ENCODE measurements at places on chromosomes 11 and 22.
A peak's percentile ranks its signal among the peaks of the same experiment; 100 is the strongest.

DNA sequence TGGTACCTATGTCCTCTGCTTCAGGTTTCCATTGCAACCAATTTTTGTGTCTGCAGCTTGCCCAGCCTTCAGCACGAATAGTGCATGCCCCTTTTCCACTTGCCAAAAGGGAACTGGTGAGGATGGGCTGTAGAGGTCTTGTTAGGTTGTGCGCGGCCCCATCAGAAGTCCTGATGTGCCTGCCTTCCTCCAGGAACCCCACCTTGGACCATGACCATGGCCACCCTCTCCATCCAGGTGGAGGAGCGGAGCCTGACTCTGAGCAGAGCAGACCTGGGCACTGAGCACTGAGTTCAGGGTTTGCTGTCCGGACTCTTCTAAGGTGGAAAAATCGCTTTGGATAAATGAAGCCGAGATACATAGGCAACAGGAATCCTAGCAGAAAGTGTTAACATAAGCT, 6.9 kb downstream of the GLB1L2 start:
- no peak for DNase-seq

DNA sequence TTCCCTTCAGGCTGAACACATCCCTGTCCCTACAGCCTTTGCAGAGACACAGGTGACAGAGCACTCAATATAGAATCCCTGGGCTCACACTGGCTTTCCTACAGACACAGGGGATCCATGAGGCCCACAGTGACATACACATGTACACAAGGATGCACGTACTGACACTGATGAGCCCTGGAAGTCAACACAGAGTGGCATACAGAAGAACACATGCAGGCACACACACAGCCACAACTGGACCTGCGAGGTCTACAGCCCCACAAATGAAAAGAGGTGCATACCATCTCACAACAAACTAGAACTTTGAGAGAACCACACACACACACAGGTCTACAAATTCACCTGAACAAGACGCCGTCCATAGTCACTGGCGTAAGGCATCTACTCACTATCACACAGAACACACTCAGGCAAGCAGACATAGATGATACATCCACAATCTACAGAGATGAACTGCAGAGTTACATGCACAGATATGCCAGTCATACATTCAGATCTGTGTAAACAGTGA, 3.5 kb upstream of the ZNF74 start:
- DNase-seq = no peak

DNA sequence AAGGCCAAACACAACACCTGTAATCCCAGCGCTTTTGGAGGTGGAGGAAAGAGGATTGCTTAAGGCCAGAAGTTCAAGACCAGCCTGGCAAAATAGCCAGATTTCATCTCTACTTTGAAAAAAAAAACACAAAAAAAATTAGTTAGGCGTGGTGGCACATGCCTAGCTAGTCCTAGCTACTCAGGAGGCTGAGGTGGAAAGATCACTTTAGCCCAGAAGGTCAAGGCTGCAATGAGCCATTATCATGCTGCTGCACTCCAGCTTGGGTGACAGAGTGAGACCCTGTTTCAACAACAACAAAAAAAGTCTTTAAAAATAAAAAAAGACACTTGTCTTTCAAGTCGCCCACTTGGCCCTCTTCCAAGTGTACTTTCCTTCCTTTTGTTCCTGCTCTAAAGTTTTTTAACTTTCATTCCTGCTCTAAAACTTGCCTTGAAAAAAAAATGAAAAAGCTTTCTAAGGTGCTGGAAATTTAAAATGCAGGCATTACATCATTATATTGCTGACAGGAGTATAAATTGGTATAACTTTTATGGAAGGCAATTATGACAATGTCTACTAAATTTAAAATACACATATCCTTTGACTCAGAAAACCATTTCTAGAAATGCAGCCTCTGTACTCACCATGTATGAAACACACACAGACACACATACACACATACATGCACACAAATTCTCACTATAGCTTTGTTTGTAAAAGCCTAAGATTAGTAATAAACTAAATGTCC, 12.7 kb downstream of the LIPT2 start:
- DNase-seq = no peak

DNA sequence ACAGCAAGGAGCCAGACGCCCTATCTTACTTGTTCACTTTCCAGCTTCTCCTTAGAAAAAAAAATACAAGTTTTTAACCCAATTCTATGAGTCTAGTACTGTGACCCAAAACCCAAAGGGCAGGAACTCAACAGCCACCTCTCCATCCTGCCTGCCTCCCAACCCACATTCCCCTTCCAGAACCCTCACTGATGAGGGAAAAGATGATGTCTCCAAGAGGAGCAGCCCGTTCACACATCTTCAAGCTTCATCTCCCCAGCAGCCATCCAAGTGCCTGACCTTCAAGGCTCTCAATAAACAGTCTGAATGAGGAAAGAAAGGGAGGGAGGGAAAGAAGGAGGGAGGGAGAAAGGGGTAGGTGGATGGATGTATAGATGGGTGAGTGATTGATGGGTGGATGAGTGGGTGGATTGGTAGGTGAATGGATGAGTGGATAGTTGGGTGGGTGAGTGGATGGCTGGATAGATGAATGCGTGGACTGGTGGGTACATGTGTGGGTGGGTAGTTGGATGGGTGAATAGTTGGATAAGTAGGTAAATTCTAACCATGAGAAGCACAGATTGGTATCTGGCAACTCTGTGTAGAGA, 50.4 kb downstream of the IGLL5 start:
- DNase-seq = no peak

GRCh38 chr11:1570896-1571759, 943 bp downstream of the DUSP8 start:
- DNase-seq = no peak

DNA sequence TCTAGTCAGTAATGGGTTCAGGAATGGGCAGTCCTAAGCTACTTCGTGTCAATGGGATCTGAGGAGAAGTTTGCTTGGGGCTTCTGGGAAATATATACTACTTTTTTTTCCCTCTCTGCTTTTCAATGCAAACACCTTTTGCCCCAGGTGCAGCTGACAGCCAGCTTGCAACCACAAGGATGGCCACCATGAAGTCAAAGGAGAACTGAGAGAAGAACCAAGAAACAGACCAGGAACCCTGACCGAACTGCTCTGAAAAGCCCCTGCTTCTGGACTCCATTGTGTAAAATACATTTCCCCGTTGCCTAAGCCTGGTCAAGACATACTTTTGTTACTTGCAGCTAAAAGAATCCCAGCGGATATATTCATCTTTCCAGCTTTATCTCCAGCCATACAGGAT, 20.1 kb upstream of the CD44 start:
- DNase-seq = no peak

- no peak for DNase-seq
Observed at GRCh38 chr11:967995-968751, 42.5 kb downstream of the AP2A2 start.

DNA sequence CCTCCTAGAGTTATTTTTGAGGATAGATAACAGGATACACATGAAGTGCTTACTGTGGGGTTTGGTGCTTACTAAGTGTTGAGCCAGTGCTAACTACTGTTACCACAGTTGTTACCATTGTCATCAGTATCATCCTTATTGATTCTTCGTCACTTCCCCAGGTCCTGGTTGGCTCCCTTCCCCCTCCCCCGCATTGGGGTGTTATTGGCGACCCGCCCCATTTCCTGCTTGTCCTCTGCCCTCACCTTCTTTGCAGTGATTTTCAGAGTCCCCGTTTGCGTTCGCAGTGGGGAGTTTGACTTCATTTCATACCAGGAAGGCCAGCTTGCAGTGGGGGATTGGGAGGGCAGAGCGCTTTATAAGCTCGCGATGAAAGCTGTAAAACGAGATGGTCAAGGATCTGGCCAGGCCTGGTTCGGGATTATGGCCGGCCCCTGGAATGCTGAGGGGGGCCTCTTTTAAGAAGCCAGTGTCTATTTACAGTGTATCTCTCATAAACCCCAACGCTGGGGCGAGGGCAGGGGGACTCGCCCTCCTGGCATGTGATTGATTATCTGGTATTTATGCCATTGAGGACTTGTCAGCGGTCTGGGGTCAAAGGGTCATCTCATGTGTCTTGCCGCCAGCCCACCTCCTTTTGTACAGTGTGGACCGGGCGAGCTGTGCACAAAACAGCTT, 84.6 kb upstream of the NNMT start:
- no peak for DNase-seq

DNA sequence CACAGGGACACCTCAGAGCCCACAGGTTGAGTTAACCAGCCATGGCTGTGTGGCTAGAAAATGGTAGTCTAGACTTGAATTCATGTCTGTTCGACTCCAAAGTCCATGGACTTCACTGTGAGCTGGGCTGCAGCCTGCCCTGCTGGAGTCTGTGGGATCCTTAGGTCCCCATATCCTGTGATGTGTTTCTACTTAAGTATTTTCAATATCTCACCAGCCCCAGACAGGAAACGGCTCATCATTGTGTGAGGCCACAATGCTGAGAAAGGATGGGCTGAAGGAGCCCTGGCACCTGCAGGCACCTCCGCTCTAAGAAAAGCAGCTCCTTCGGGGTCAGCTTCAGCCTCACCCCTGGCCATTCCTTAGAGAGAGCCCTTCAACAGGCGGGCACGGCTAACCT, 93.1 kb downstream of the NAT10 start:
- DNase-seq = no peak

- DNase-seq = peak; percentile 64
Observed at GRCh38 chr11:57426929-57427726, at the start of gene SLC43A3. Gene SLC43A3, minus strand, starts transcription at chr11:57427121. Its CDS starts 949 bp downstream, at chr11:57426172.

DNA sequence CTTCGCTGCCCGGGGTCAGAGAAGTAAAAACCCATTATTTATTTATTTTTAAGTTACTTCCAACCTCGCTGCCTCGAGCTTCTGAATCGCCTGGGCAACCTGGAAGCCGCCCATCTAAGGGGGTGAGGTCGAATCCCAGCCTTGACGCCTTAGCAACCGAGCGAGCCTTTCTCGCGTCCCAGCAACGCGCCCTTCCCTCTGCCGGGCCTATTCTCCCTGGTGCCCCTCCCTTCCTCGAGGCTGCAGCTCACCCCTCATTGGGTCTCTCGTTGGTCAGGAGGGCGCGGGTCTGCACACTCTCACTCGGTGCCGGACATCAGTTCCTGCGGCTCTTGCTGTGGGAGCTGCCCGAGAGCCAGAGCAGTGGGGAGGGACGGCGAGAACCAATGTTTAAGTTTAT, at the start of gene CCDC81:
Gene CCDC81, plus strand, starts transcription at position 302 of the 400 bp plus-strand sequence. CDS start 277 bp downstream, outside the sequence.
- no peak for DNase-seq

- DNase-seq = no peak
Observed at GRCh38 chr11:115695677-115696364, 191.6 kb upstream of the CADM1 start.

- no peak for DNase-seq
Observed at GRCh38 chr22:39525658-39525975, 5.3 kb downstream of the ATF4 start.

DNA sequence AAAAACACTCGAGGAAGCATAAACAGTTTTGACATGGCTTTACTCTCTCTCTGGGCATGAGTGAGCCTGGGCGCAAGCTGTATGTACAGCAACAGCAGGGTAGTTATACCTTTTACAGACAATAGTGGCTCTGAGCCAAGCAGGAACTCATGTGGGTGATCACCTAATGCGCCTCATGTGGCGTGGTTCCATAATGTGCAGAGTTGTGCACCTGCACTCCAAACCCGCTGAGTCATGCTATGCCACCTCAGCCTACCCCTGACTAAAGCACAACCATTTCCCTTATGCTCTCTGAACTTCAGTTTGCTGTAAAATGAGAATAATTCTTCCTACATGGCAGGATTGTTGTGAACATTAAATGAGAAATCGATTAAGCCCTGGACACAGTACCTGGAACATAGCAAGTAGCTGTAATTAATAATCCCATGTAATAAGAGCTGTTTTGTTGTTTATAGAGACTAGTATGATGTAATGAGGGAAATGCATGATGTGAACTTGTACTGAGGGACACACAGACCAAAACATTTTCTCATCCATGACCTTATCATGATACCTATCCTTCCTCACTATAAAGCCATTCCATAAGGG, 71.6 kb downstream of the CCDC34 start:
- no peak for DNase-seq

GRCh38 chr11:128789497-128790150, 77.5 kb downstream of the KCNJ1 start:
- no peak for DNase-seq

DNA sequence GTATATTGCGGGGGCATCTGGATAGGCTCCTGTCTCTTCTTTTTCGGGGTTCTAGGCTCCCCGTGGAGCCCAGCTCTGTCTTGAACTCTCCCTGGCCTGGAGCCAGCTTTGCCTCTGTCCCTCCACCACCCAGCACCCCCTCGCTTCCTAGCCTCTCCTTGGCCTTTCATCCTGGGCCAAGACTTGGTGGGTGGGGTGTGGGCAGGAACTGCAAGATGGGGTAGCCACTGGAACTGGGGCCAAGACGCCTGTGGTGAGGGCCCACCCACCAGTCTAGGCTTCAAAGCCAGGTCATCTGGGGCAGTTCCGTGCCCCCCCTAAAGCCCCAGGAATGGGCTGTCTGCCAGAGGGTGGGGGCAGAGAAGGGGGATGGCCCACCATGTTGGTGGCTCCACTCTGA, 1.7 kb upstream of the CRYBB1 start:
- DNase-seq = no peak

- no peak for DNase-seq
Observed at GRCh38 chr22:48705159-48705916, 1122.3 kb downstream of the BRD1 start.

DNA sequence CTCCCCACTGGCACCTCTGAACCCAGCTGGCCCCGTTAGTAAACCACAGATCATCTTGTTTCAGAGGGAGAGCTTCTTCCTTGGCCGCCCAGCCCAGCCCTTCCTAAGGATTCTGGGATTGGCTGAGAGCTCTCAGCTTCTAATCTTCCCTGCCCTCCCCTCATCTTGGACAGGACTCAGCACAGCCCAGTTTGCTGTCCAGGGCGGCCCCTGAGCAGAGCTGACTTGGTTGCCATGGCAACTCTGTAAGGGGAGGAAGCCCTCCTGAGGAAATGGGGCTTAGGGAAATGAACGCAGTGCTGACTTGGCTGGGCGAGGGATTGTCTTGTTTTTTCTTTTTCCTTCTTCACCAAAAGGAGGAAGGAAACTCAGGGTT, 4.6 kb downstream of the APOL4 start:
- DNase-seq = no peak

DNA sequence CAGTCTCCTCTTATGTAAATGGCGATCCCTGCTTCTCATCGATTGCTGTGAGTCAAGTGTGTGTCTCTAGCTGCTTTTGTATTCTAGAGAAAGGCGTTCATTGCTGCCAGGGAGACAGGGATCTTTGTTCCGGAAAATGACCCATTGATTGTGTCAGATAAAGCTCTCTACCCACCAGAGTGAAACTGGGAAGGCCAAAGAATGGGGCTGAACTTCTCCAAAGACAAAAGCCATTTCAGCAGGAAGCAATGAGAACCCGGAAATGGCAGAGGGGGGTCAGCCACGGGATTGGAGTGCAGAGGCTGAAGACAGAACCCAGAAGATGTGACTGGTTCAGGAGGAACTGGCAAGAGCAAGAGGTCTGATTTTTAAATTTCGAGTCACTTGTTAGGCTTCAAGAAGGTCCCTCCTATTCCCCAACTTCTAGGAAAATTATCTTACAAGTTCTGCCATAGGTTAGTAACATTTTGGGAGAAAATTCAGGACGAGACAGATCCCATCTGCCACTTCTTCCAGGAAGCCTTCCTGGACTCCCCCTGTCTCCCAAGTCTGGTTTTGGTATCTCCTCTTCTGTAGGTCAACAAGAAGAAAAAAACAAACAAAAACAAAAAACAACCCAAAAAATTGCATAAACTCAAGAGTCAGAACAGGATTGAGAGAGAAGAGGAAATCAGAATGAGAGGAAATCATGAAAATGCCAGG, 110.6 kb downstream of the NECTIN1 start:
- no peak for DNase-seq

All from stimulated activated CD8-positive, alpha-beta memory T cell treated with anti-CD3 and anti-CD28 coated beads, Interleukin-7, amount 100 ng/mL, for 24 hours (primary cell).